ENCODE measurements at places on chromosomes 6 and 20.

- no peak for DNase-seq
Measured at GRCh38 chr6:32615885-32616532, 21.2 kb upstream of the HLA-DQA1 start.

- no peak for DNase-seq
Measured at GRCh38 chr6:155152211-155153076, 111.4 kb upstream of the CLDN20 start.

DNA sequence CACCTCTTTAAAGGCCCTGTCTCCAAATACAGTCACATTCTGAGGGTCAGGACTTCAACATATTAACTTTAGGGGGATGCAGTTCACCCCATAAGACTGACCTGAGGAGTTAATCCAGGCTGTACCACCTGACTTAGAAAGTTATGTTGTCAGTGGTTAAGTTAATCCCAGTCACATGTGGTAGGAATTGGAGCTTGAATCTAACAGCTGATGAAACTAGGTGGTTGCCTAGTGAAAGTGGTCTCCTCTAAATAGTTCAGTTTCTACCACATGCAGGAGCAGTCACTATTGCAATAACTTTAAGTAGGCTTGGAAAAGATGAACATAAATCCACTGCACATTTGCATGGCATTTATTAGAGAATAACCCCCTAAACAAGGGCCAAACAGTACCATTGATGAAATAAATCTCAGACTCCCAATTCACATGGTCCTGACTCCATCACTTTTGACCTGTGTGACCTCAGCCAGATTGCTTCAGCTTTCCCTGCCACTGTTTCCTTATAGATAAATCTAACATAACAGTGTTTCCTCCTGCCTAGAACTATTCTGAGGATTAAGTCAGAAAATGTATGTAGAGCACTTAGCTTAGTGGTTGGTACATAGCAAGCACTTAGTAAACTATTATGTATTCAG is 20.1 kb downstream of the SAMD5 start:
- DNase-seq, result no peak

- DNase-seq, result no peak
Measured at GRCh38 chr20:36873498-36874189, 2.3 kb upstream of the TLDC2 start.

DNA sequence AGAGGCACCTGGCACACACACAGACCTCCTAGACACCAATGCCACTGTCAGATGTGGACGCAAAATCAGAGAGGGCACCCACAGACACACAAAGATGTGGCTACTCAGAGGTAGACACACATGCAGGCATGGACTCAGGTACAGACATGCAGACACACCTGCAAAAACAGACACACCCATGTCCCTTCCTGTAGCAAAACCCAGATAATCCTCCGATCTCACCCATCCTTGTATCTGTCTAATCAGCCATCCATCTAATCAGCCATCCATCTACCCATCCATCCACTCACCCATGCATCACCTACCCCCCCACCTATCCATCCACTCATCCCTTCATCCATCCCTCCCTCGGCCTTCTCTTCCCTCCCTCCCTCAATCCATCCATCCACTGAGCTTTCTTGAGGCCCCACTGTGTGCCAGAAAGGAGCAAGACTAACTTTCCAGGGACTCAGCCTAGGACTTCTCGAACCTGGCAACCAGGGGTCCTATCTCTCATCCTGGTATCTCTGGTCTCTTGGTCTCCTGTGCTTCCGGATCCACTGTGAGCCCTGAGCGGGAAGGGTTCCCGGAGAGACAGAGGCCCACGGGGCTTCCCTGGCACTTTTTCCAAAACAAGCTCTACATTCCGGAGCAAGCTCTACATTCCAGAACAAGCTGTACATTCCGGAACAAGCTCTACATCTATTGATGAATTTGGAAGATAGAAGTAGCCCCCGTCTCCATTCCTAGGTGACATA is 1.1 kb upstream of the TGM2 start:
- DNase-seq, result no peak

GRCh38 chr6:63904650-63905248 is 269.1 kb downstream of the PHF3 start:
- DNase-seq, result no peak
